Pancreas (tissue), 10 donors: ENCODE measurements at places on chromosomes 1 and 21. TPM values are rescaled to one million over a fixed set of nuclear protein-coding genes. Genes with fewer than 3 reads are reported as not detected.

- DNase-seq, result no peak
Observed at GRCh38 chr1:116676291-116676690, 8.8 kb upstream of the IGSF3 start.

- DNase-seq, result no peak
Observed at GRCh38 chr1:78369546-78369945, 121.2 kb upstream of the PTGFR start.

- no peak for DNase-seq
Observed at GRCh38 chr21:42829954-42830353, 49.4 kb downstream of the WDR4 start.

DNA sequence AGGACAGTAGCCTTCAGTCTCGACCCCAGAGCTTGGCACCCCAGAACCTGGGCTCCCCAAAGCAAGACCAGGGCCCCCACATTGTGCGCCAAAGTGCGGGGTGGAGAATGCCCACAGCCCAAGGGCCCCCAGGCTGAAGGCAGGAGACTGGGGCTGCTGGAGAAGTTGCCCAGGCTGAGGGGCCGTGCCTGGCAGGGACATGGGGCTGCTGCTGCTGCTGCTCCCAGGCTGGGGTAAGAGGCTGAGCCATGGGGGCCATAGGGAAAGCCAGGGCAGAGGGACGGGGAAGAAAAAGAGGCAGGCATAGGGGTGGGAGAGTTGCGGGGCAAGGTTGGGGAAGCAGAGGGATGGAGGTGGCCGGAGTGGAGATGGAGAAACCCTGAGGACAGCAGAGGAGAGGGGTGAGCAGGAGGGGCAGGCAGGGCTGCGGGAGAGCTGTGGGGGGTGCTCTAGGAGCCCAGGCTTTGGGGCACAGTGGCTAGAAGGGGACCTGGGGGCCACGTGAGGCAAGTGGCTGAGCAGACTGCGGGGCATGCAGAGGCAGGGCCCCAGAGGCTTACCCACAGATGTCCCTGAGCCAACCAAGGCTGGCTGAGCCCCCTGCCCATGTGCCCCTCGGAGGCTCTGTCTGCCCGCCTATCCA is 18.9 kb downstream of the SLC27A3 start:
- DNase-seq, result no peak

Gene KRTAP13-2
- not detected for polyA plus RNA-seq

- no peak for DNase-seq
Observed at GRCh38 chr1:52364235-52364839, 1.7 kb downstream of the CC2D1B start.

DNA sequence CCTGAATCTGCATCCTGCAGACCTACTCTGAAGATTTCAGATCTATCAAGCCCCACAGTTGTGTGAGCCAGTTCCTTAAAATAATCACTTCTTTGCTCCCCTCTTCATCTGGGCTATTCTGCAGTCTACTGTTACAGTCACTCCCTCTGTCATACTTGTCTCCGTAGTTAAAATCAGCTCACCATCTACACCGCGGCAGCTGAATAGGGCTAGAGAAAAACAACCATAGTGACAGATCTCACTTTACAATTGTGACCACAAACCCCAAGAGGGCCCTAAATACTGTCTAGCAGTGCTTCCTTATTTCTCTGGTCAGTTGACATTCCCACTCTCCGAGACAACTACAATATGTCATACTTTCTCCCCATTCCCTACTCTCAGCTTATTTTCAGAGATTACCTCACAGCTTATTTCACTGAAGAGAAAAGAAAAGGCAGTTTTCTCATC is 12.9 kb downstream of the DESI2 start:
- DNase-seq, result no peak

Gene C1QC
- polyA plus RNA-seq, result 13.6 TPM

DNA sequence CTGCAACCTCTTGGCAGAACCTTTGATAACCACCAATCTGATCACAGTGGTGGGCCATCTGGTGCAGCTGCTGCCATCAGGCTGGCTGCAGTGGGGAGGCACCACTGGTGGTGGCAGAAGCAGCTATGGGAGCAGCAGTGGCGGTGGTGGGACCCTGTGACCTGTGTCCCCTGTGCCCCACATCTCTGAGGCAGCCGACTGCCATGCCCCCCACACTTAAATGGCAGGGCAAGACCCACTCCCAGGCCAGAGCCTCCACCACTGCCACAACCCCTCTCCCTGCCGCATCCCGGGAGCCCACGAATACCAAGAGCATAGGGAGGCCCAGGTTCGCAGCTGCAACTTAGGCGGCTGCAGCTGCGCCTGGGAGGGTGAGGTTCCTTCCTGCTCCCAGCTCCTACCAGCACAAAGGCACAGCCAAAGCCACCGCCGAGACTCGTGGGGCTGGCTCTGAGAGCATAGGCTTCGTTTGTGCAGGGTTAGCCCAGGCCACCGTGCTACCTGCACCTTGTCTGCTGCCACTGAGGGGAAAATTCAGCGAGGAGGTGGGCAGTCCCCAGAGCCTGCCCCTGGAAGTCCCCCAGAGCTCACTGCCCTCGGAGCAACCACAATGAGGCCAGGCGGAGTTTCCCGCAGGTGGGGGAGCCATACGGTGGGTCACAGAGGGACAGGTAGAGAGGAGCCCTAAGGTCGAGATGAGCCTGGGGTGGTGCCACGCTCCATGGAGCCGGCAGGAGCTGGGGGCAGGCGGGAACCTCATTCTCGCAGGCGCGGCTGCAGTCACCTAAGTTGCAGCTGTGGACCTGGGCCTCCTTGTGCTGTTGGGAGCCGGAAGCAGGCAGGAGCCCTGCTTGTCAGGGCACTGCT is 518.7 kb downstream of the RWDD3 start:
- no peak for DNase-seq

- no peak for DNase-seq
Observed at GRCh38 chr1:192491804-192492554, 83.6 kb upstream of the RGS1 start.

DNA sequence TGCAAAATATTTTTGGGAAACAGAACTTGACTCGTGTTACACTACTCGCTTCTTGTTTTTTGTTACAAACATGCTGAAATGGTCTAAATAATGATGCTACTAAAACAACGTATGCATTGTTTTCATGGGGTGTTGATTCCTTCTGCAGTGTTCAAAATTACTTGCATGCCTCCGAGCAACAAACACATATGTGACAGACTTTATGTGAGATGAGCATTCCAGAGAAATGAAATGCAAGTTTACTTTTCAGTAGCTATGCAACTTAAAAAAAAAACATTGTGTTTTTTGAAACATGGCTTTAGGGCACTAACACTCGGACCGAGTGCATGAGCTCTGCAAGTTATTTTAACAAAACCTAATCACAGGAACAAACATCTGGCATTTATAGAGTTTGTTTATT is 84.8 kb downstream of the CAMTA1 start:
- no peak for DNase-seq

DNA sequence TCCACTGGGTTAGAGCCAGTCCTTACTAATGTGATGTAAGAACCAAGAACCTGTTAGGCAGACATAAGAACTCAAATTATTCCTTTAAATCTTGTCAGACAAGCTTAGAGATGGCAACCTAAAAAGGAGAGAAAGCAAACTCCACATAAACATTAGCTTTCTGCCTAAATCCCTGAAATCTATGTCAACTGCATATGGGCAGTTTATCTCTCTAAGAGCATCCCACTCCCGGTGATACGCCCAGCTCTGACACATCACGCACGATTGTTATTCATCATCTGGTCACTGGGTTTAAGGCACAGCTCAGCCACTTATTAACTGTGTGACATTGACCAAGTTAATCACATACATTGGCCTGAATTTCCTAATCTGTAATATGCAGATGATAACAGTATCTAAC is 323.7 kb downstream of the HHIPL2 start:
- DNase-seq, result no peak

DNA sequence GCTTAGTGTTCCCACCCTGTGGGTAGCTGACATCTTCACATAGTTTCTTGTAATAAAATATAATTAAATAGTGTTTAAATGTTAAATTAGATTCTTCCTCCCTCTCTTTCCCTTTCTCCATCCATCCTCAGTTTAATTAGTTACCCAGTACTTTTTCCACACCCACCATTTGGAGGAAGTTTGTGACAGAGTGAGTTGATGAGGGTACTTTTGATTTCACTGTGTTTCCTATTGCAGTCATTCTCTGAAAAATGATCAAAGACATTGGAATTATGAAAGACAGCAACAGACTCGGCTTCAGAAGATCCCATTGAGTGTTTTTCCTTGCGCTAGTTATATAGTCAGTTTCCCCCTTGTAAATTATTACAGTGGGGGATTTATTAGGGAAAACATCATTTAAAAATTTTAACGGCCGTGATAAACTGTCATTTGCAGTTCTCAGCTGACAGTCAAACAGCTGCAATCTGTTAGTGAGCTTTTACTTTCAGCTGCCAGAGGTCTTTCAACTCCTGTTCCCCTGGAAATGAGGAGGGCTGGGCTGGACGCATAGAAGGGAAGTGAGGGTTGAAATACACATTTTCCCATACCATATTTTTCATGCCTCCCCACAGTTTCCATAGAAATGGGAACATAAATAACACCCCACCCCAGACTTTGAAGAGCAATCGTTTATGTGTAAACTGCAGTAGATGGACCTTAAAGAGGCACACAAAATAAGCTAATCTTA is 61.3 kb upstream of the CACYBP start:
- no peak for DNase-seq

DNA sequence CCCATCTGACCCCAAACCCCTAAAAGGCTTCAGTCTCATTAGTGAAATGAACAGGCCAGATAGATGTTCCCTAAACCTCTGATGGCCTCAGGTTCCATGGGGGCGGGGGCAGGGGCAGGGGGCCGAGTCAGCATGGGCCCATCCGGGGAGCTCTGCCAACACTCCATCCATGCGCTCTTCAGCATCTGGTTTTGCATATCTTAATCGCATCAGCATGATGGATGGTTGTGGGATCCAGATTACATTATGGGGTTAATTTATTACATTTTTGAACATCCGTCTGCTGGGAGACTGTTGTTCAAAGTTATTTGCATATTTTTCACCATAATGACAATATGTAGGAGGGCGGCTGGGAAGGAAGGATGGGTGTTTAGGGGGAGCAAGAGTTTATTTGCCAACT is 3.1 kb upstream of the MAD2L2 start:
- no peak for DNase-seq

Gene RPE65
- polyA plus RNA-seq, result not detected

Gene CLCA1
- 0.05 TPM for polyA plus RNA-seq

Gene PTCH2
- 1.2 TPM for polyA plus RNA-seq

Gene MAN1C1
- 9.2 TPM for polyA plus RNA-seq

Gene FCER1G
- 12.8 TPM for polyA plus RNA-seq

DNA sequence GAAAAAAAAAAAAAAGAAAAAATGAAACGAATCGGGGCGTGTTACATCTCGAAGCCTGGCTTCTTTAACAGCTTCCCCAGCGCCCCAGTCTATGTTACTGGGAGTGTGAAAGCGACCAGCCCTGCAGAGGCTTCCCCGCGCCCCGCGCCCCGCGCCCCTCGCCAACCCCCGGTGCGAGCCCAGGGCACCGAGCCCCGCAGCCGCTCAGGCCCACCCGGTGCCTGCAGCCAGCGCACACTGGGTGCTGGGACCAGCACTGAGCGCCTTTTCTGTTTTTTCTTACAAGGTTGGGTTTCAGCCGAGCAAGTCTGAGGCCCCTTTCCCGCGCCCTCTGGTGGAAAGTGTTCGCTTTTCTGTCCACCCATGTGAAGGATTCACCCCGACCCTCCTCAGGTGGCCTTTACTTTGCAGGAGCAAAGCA is 42.1 kb upstream of the ZNF496 start:
- DNase-seq, result no peak

GRCh38 chr1:198234520-198235251 is 77.9 kb downstream of the NEK7 start:
- DNase-seq, result no peak

DNA sequence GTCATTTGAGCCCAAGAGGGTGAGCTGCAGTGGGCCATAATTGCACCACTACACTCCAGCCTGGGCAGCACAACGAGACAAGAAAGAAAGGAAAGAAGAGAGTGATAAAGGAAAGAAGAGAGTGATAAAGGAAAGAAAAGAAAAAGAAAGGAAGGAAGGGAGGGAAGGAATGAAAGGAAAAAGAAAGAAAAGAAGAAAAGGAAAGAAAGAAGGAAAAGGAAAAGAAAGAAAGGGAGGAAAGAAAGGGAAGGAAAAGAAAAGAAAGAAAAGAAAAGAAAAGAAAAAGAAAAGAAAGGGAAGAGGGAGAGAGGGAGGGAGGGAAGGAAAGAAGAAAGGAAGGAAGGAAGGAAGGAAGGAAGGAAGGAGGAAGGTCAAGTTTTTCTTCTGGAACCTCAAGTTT is 17.5 kb downstream of the TRIT1 start:
- no peak for DNase-seq

DNA sequence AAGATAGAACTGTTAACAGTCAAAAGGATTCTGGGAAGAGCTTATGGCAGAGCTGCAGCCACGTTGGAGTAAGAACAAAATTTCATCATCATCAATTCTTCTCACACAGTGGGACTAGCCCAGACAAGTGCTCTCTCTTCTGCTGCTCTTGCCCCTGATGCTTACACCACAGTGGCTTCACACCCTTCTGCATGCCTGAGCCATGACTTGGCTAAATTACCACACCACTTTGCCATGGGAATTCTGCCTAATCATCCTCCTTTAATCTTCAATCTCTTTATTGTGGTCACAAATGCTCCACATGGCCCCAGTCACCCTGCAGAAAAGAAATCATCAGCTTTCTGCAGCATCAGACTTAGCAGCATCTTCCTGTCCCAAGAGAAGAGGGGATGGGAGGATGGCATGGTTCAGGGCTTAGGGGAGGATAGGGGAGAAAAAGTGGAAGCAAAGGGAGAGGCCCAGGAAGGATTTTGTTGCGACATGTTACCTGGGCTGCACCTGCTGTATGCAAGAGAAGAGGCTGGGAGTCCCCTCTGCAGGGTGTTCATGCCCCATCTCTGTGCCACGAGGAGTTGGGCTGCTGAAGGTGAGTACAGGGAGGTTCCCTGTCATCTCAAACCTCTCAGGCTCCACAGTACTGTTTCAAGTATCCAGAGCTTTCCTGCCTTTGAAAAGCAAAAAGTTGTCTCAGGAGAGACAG is 9.0 kb upstream of the RPTN start:
- DNase-seq, result no peak

- DNase-seq, result no peak
Observed at GRCh38 chr21:41065539-41065938, 102.4 kb upstream of the BACE2 start.

- no peak for DNase-seq
Observed at GRCh38 chr21:42705746-42706374, 52.4 kb downstream of the PDE9A start.

Gene SLC16A4
- polyA plus RNA-seq, result 0.52 TPM

DNA sequence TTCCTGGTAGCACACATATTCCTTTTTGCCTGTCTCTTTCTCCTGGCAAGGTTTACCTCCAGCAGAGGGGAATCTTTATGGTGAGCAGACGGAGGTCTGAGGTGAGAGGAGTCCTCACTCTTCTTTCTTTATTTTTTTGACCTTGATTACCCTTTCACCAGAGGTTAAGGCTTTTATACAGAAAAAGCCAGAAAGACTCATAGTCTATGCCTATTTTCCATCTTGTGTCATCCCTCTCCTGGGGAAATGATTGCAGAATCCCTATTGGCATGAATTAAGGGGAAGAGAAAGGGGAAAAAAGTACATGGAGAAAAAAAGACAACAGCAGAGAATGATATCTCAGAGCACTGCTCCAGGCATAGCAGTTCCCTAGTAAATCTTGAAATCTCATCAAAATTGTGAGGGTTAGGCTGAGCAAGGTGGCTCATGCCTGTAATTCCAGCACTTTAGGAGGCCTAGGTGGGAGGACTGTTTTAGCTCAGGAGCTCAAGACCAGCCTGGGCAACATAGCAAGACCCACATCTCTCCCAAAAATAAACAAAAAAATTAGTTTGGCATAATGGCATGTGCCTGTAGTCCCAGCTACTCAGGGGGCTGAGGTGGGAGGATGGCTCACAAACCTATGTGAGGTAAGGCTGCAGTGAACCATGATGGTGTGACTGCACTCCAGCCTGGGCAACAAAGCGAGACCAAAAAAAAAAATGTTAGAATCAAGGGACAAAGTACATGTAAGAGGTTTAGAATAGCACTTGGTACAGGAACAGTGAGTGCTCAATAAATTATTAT is 1.2 kb upstream of the XPR1 start:
- no peak for DNase-seq
